DMS 273 treated with DMSO at 0.1 percent for 48 hours (cell line): ENCODE measurements at places on chromosomes 3 and 15.
A peak's percentile ranks its signal among the peaks of the same experiment; 100 is the strongest.

DNA sequence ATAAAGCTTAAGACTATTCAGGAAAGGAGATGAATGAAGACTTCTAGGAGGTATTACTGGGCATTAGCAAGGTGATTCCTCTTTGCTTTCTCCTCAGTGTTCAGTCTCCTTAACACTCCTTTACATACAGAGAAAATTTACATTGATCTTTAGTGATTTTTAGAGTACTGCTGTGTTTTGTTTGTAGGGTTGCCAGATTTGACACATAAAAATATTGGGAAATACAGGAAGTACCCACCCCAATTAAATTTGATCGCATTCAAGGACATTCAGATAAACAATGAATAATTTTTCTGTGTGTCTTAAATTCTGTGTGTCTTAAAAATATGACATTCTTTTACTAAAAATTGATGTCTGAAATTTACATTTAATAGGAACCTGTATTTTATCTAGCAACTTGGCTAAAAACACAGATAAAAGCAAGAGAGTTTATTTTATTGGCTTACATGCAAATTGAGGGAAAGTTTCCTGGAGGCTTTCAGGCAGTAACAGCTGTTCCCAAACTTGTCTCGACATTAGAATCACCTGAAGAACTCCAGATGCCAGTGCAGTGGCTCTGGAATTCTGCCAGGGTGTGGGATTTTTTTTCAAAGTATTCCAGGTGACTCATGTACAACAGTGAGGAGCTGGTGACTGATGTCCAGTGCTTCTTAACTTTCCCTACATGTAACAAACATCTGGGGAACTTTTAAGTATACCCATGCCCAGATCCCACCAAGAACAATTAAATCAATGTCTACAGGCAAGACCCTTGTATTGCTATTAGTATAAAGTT is 23.4 kb upstream of the PLOD2 start:
- peak; percentile 21 for DNase-seq

GRCh38 chr3:113947372-113948014 is at the start of gene ZDHHC23:
Gene ZDHHC23, plus strand, starts transcription at chr3:113948013. Its CDS starts 790 bp downstream, at chr3:113948803.
- peak; percentile 77 for DNase-seq

- no peak for DNase-seq
Measured at GRCh38 chr3:8759038-8759707, 10.2 kb downstream of the OXTR start.

DNA sequence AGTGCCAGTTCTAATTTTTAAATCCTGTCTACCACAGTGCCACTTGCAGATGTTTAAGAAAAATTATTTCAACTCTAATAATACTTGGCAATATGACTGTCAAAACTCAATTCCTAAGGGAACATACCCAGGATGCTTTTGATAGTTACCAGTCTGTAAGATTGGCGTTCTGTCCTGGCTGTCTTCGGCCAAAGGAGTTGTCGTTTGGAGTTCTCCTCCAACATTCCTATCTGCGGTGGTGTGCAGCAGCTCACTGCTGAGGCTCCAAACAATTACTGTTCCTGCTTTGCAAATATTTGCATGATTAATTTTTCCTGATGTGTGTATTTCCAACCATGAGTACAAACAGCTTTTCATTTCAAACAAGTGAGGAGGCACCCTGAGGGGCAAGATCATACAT is 330.8 kb upstream of the DPH6 start:
- DNase-seq, result no peak

- DNase-seq, result no peak
Measured at GRCh38 chr3:195128255-195129071, 142.5 kb downstream of the XXYLT1 start.

DNA sequence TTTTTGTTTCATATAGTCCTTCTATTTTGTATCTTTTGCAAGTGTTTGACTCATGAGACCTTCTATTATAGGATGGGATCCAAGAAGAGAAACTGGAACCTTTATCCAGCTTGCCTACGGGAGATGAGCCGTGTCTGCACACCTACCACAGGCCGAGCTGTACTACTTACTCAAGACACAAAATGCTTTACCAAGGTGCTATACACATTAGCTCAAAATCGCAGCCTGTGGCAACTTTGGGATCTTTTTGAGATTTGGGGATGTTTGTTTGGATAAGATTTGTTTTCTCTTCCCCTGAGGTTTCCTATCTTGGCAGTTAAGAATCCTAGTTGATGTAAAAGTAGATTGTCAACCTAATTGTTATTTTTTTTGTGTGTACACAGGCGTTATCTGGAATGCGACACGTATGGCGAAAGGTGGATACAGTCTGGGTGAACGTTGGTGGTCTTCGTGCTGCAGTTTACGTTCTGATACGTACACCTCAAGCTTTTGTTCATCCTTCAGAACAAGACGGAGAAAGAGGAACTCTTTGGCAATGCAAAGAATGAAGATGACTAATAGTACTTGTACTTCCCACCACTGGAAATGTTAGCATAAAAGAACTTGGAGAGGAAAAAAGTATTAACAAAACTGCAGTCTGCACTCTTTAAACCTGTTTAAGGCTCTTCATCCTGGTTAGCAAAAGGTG is 13.1 kb upstream of the SETD5 start:
- no peak for DNase-seq

- no peak for DNase-seq
Measured at GRCh38 chr3:157347577-157348303, 88.9 kb upstream of the PTX3 start.

DNA sequence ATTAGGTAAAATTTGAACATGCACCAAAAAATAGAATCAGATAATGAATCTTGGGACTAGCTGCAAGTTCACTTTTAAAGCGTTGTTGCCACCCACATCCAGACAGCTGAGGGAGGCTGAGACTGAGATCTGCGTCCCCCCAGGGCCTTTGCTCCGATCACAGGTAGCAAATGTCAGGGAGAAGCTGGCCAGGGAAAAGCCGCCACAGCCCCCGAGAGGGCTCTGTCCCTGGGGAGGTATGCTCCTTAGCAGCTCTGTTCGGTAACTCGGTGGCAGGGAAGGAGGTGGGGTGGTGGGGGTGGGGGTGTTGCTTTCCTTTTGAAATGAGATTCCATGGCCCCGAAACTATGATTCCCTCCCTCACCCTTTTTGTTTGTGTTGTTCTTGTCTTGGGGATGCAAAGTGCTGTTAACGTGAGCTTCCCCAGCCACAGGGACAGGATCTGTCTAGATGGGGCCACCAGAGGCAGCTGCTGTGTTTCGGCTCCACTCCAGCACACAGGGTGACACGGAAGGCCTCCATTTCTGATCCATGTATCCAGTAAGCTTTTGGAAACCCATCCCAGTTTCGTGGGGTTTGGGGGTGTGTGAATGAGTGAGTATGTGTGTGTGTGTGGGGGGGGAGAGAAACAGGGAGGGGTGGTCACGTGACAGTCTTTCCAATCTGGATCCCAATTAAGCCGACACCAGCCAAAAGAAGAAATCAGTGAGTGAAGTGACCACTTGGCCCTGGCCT is 1.1 kb upstream of the MINAR1 start:
- no peak for DNase-seq

GRCh38 chr15:41462084-41462795 is 31.4 kb upstream of the ITPKA start:
- DNase-seq, result no peak

DNA sequence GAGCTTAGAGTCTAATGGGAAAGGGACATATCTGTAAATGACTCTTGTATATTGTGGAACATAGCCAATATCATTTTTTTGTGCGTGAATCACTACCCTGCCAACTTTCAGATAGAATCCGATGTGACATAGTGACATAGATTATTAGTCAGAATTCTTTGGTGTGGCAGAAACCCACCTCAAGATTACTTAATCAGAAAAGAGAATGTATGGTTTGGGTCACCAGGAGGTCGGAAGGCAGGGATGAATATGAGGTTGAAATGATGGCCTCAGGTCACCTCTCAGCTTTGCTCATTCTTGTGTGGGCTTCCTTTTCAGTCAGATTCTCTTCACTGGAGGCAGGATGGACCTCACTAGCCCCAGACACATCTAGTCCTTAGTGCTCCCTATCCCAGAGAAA is 41.4 kb downstream of the SNAPC5 start:
- DNase-seq, result no peak

- DNase-seq, result no peak
Measured at GRCh38 chr15:56228352-56228751, 15.3 kb downstream of the RFX7 start.

DNA sequence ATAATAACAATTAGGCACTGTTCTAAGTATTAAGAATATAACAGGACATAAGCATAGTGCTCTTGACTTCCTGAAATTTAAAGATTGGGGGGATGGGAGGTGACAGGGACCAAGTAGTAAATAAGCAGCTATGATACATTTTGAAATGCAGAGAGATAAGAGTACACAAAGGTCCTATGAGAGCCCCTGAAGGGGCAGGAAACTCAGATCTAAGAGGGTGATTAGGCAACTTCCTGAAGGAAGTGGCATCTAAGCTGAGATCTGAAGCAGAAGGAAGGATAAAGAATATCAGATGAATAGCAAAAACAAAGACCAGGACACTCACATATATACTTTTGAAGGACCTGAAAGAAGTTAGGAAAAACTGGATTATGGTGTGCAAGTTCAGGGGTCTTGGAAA is 415.2 kb upstream of the FRG2C start:
- DNase-seq, result no peak

DNA sequence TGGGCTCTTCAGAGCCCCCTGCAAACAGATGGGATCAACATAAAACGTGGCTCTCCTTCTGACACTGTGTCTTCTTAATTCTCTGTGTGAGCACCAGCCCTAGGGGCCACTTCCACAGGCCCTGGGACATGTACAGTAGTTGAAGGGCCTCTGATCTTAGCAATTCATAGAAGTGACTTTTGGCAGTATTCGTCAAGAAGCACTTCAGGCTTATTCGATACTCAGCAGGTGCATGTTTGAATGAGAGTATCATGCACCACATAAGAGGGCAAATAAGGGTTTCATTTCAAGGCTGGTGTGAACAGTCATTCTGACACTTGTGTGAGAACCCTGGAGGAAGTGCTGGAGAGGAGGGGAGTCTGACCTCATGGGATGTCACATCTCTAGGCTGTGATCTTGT is 113.9 kb downstream of the GABRG3 start:
- no peak for DNase-seq

DNA sequence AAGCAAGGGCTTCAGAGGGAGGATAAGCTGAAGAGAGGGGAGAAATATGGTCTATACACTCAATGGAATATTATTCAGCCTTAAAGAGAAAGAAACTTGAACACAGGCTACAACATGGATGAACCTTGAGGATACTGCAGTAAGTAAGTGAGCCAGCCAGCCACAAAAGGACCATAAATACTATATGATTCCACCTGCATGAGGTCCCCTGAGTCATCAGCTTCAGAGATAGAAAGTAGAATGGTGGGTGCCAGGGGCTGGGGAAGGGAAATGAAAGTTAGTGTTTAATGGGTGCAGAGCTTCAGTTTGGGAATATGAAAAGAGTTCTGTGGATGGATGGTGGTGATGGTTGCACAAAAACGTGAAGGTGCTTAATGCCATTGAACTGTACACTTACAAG is 68.4 kb upstream of the SEC13 start:
- no peak for DNase-seq

- no peak for DNase-seq
Measured at GRCh38 chr3:181915551-181915950, 203.8 kb downstream of the SOX2 start.

GRCh38 chr3:37245003-37245402 is 70.6 kb upstream of the LRRFIP2 start:
- no peak for DNase-seq

DNA sequence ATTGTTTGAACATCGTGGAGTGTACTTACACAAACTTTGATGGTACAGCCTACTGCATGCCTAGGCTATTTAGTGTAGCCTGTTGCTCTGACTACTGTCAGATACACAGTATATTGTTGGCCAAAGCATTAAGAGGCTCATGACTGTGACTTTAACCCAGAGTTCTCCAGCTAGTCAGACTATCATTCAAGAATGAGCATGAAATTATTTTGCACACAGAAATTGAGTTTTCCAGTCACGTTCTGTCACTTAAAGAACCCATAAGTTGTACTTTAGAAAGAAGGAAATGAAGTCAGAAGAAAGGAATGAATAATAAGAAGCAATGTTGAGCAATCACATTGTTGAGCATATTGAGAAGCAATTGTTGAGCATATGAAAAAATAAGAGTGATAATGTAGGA is 37.6 kb upstream of the SLC22A13 start:
- no peak for DNase-seq

GRCh38 chr3:48621461-48621869 is at the start of gene TMEM89:
Gene TMEM89, minus strand, starts transcription at chr3:48621769. Its CDS starts 13 bp downstream, at chr3:48621756.
- DNase-seq, result no peak

- peak; percentile 18 for DNase-seq
Measured at GRCh38 chr3:165389064-165389463, 192.9 kb upstream of the SLITRK3 start.
